ENCODE measurements at places on chromosomes 11 and 22.

DNA sequence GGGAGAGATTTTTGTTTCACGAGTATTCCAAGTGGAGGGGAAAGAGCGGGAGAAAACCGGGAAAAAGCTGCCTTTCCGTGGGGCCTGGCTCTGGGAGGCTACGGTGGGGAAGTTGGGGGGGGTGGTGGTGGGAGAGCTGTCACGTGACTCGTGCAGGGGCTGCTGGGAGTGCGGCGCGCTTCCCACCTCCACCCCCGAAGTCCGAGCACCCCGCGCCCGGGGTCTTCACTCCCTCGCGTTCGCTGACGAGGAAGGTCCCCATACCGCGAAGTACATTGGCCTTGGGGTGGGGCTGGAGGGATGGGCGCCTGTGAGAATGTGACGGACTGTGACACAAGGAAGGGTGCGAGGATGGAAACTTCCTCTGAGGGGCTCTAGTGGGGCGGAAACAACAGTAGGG lies at the start of gene TEX12:
Gene TEX12 (plus strand): TSS at position 228 of the 400 bp plus-strand sequence. CDS start 1,897 bp downstream, outside the sequence.
- no peak for DNase-seq

- DNase-seq, result no peak
Observed at GRCh38 chr11:27608951-27609350, 91.3 kb downstream of the BDNF start.

DNA sequence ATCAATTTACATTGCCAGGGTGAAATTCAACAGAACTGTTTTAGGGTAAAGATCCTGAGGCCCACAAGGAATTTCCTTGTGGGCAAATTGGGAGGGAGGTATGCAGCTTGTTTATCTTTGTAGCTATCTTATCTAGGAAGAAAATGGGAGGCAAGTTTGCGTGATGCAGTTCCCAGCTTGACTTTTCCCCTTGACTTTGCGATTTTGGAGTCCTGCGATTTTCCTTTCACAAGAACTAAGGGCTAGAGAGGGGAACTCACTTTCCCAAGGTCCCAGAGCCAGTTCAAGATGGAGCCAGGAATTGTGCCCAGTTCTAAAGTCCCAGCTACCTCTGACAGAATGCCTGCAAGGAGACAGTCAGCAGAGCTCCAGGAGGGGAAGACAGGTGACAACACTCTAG lies 30.7 kb downstream of the RIBC2 start:
- DNase-seq, result no peak

GRCh38 chr11:69704508-69705253 lies 859 bp upstream of the FGF19 start:
- no peak for DNase-seq

DNA sequence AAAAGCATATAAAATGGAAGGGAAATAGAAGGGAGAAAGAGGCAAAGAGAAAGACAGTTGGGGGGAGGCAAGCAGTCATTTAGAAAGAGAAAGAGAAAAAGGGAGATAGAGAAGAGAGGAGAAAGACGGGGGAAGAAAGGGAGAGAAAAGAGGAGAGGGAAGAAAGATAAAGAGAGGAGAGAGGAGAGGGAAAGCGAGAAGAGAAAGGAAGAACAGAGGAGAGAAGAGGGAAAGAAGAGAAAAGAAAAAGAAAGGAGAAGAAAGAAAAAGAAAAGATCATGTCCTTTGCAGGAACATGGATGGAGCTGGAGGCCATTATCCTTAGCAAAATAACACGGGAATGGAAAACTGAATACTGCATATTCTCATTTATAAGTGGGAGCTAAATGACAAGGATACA lies 247.7 kb downstream of the MIAT start:
- no peak for DNase-seq

DNA sequence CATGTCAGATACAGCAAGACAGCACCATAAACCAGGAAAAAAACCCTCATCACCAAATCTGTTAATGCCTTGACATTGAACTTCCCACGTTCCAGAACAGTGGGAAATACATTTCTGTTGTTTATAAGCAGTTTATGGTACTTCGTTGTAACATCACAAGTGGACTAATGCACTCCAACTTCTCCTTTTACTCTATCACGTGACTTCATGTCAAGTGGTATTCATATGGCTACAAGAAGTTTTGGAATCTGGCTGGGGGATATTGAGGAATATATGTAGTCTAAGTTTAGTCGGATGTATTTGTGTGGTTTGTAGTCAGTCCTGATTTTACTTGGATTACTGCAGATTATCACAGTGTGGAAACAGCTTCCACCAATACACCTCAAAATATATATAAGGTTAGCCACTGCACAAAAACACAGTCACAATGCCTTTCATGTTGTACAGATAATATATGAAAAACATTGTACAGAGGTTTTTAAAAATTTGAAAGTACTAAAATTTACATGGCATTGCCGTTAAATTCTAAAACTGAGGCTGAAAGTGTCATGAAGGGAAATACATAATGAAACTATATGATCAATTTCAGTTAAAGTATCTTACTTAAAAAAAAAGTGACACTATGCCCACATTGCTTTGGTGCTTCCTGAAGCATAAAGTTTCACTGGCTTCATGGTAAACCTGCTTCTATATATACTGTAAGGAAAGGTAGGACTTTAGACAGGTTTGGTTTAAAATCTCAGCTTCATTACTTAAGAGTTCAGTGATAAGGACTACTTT lies 134.1 kb downstream of the CASP12 start:
- no peak for DNase-seq

DNA sequence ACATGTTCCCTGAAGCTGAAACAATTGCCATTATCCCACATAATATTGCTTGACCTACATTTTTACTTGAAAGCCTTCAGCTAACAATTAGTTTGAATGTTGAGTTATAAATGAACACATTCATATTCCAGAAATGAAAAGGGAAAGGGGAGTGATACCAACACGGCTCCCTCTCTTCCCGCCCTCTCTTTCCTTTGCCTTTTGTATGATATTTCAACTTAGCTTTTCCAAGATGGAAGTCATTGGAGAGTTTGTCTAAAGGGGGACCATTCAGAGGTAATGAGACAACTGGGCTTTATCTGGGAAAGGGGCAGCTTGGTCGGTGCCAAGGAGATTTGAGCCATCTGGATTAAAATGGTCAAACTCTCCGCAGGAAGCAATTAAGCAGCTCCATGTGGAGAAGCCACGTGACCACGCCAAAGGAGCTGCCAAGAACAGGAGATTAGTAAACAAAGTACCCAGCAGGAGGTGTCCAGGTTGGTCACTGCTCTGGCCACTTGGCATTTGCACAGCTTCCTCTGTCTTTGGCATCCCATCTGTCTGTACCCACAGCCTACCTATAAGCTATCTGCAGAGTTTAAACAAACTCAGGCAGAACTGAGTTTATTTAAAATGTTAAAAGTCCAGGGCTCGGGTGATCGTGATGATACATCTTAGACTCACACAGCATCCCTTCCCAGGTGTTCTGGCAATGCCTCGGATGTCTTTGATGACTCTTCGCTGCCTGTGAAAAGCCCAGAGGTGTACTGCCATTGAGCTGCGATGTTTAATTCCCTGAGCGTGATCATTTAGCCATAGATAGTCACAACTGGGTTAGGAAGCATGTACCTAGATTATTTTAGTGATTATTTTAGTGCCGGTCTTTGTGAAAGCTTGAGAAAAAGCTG lies 735.9 kb downstream of the NTM start:
- DNase-seq, result no peak

DNA sequence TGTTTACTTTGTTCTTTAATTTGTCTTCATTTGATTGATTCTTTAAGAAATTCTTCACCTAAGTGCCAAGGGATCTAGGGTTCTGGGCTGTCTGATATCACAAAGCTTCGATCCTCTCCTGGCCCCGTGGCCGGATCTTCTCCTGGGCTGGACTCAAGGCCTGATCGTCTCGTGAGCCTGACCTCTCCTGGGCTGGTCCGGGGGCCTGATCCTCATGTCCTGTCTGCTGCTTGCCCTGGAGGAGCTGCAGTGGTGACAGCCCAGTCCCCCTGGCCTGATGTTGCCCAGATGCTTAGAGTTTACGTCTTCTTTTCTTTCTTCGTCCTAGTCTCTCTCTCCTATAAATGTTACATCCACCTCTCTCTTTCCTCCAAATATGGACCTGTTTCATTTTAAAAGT lies 3.3 kb downstream of the NADSYN1 start:
- DNase-seq, result no peak

GRCh38 chr22:27405672-27406388 lies 395.7 kb downstream of the MN1 start:
- DNase-seq, result peak; percentile 54

DNA sequence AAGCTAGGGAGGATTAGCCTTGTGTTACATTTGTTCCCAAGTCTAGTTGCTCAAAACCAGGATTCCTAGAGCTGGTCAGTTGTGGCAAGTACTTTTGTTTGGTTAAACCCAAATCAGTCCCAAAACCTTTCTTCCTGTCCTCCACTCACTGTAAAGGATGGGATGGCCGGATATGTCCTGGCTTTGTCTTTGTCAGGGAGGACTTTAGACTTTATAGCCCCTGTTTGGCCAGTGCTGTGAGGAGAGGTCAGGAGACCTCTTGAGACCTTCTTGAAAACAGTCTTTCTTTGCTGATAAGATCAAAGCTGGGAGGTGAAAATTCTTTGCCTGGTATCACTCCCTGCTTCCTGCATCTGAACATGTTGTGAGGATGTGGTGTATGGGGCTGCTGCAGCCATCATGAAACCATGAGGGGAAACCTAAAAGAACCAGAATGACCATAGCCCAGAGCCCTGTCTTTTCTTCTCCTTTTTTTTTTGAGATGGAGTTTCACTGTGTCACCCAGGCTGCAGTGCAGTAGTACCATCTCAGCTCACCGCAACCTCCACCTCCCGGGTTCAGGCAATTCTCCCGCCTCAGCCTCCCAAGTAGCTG lies 43.6 kb upstream of the FTH1 start:
- DNase-seq, result no peak

All from T47D (cell line).